ENCODE measurements at places on chromosomes 16 and 17.
A peak's percentile ranks its signal among the peaks of the same experiment; 100 is the strongest.

DNA sequence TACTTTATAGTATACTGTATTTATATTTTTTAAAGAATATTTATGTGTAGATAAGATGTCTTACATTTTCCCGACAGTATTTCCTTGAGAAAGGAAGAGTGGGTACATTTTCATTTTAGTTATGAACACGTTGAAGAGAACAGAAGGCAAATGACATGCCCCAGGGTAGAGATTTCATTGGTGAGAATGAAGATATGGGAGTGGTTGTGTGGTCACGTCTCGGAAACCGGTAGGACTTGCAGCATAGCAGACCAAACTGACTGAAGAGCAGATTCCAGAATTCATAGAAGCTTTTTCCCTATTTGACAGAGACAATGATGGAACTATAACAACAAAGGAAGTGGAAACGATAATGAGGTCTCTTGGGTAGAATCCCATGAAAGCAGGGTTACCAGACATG, 71.7 kb downstream of the KCNJ2 start:
- DNase-seq, result no peak

GRCh38 chr17:33929181-33929724, 325.8 kb upstream of the CCL2 start:
- no peak for DNase-seq

DNA sequence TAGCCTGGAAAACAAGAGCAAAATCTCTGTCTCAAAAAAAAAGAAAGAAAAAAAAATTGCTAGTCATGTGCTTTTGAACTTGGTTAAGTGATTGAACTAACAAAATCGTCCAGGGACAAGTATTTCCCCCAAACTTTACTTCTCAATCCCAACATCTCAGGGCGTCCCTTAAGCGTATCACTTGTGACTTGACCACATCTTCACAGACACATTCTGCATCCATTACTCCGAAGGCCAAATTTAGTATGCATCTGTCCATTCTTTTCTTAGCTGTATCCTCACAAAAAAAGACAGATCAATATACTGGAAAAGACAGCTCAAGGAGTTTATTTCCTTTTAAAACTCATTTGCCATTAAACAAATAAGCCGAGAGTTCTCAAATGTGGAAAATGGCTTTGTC, 5.9 kb upstream of the JPT1 start:
- no peak for DNase-seq

DNA sequence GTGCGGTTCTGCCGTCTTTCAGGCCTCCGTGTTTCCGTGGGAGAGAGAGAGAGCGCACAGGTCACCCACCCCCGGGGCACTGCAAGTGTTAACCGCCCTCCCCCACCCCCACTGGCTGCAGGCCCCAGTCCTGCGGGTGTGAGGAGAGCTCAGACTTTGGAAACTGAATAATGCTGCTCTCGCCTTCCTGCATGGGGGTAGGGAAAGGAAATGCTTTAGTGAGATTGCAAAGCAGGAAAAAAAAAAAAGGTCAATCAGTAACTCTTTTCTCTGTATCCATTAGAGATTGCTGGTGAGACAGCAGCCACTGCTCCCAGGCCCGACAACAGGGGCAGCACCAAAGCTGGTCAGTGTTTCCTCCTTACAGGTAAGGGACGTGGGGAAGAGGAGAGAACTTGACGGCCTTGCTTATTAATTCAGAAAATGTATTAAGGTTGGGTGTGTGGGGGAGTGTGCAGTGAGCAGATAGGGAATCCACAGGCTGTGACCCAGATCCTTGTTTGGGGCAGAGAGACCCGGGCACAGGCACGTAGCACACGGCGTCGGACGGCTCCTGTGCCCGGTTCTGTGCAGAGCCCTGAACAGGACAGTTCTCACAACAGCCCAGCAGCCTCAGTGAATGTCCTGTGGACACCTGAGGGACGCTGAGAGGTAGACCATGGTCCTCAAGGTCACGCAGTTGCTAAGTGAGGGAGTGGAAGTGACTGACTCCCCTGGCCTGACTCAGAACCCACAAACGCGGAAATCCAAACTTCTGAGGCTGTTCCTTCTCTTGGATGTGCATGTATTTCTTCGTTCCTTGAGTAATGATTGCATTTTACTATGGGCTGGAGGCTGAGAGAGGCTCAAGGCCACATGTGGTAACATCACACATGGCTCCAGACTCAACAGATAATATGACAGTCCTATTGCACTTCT, 156.5 kb downstream of the FOXL1 start:
- no peak for DNase-seq

- peak; percentile 90 for DNase-seq
These were observed 29.0 kb downstream of the KATNB1 start for GRCh38 chr16:57764341-57765159.

GRCh38 chr17:43958748-43959352, 5.1 kb upstream of the PYY start:
- no peak for DNase-seq

DNA sequence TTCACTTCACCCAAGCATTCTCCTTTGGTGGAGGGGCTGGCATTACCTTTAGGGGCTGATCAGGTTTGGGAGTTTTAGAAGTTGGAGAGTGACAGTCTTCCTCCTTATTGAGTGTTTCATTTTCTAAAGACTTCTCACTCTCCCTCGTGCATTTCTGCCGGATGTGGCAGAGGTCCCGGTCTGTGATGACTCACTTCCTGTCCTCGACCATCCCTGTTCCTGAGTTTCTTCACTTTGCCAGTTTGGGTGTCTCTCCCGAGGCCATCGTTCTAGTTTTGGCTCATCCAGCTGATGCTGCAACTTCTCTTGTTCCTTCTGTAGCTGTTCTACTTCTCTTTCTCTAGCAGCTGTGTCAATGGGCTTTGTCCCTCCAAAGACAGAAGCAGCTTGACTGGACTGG, 104.3 kb downstream of the PHKB start:
- DNase-seq, result peak; percentile 44

- DNase-seq, result no peak
These were observed 236.4 kb downstream of the MAP2K6 start for GRCh38 chr17:69650881-69651280.

GRCh38 chr17:13995856-13996271, 73.4 kb upstream of the COX10 start:
- no peak for DNase-seq

GRCh38 chr16:1746693-1747195, 24.6 kb downstream of the NME3 start:
- peak; percentile 18 for DNase-seq

DNA sequence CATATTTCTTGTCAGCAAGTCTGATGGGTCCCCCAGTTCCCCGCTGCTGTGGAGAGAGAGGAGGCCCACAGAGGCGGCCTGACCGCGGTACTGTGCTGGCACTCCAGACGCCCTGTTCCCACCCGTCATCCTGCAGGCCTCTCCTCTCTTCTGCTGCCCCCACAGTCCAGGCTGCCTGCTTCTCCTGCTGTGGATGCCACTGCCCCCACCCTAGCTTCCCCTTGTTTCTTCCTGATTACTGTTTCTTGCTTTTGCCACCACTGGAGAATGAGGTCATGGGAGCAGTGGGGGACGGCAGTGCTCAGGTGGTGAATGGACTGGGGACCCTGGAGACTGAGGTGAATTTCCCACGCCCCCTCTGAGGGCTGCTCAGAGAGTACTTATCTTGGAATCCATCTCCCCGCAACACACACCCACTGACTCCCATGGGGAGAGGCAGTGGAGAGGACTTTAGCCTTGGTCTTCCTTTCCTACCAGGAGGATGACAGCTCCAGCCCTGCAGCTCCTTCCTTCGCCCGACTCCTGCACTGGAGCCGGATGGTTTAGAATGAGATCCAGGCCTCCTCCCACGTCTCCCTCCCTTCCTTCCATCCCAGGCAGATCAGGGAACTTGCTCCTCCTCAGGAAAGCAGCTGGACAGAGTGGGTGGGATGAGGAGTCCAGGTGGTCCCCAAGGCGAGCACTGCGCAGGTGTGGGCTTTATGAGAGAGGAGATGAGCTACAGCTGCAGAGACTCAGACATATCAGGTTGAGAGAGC, 60.4 kb downstream of the PLXDC1 start:
- DNase-seq, result no peak

GRCh38 chr16:74603848-74604247, 3.1 kb downstream of the GLG1 start:
- DNase-seq, result no peak

DNA sequence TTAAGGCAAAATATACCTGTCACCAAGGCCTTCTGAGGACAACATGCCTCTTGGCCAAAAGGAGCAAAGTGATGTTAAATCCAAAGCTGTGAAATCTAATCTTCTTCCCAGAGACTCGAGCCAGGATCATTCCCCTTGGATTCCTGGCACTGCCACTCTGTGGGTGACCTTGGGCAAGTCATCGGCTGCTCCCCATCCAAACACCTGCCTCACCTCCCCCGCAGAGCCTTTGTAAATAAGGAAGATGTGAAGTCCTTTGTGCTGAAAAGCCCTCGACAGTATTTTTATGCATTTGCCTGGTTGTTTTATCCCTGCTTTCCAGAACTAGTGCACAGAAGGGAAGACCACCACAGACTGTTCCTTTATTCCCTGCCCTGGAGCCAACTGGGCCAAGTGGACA, 5.4 kb upstream of the CEP295NL start:
- no peak for DNase-seq

GRCh38 chr17:48113201-48113676, 5.7 kb downstream of the SNX11 start:
- no peak for DNase-seq

- DNase-seq, result no peak
These were observed 10.2 kb upstream of the MPP2 start for GRCh38 chr17:43917348-43918025.

DNA sequence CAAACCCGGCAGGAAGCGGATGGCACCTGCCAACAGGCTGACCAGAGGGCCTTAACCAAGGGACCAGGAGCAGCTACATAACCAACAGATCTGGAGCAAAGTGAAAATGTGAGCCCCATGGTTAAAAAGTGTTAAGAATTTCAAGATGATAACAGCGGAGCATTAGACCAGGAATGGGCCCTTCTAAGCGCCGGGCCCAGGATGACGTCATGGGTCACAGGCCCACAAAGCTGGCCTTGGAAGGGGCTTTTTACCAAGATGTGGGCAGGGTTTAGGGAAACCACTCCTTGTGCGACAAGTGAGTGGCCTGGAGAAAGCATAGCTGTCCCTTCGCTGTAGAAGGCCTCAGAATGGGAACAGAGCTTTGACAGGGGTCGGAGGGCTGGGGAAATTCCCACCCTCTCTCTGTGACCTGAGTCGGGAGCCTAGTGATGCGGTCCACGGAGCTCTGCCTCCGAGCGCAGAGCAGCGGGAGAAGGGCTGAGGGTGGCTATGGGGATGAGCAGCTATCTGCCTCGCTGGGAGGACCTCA, 84.4 kb upstream of the RPL38 start:
- DNase-seq, result no peak

- DNase-seq, result no peak
These were observed 29.4 kb upstream of the CACNG5 start for GRCh38 chr17:66805567-66805966.

DNA sequence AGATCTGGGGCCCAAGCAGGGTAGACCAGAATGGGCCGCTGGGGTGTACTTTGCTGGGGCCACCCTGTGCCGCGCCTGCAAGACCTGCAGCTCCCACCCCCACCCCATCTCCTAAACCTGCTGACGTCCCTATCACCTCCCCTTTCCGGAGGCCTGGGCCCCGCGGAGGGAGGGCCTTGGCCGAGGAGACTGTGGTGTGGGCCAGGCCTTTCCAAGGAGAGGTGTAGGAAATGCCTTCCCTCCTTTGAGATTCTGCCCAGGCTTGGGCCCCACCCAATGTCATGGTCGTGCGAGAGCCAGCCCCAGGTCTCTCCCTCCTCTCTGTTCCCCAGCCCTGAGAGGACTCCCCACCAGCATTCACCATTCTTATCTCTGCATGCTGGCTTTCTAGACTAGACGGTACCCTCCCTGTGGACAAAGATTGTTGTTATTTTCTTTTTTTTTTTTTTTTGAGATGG, 3.9 kb upstream of the WFIKKN2 start:
- no peak for DNase-seq

DNA sequence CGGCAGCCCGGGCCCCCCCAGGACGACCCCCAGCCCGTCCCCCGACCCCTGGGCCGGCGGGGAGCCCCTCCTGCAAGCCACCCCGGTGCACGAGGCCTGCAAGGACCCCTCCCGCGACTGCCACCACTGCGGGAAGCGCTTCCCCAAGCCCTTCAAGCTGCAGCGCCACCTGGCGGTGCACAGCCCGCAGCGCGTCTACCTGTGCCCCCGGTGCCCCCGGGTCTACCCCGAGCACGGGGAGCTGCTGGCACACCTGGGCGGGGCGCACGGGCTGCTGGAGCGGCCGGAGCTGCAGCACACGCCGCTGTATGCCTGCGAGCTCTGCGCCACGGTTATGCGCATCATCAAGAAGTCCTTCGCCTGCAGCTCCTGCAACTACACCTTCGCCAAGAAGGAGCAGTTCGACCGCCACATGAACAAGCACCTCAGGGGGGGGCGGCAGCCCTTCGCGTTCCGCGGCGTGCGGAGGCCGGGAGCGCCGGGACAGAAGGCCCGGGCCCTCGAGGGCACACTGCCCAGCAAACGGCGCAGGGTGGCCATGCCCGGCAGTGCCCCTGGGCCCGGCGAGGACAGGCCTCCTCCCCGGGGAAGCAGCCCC, 15.6 kb upstream of the ZFPM1 start:
- DNase-seq, result no peak

DNA sequence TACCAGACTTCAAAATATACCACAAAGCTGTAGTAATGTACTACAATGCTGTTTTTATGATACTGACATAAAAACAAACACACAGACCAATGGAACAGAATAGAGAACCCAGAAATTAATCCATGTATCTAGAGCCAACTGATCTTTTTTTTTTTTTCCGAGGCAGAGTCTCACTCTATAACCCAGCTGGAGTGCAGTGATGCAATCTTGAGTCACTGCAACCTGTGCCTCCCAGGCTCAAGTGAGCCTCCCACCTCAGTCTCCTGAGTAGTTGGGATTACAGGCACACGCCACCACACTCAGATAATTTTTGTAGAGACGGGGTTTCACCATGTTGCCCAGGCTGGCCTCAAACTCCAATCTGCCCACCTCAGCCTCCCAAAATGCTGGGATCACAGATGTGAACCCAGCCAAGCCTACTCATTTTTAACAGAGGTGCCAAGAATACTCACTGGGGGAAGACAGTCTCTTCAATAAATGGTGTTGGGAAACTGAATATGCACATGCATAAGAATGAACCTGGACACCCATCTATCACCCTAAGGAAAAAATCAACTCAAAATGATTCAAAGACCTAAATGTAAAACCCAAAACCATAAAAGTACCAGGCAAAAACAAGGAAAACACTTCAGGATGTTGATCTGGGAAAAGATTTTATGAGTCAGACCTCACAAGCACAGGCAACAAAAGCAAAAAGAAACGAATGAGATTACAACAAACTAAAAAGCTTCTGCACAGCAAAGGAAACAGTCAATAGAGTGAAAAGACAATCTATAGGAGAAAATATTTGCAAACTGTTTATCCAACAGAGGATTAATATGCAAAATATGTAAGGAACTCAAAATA, 63.1 kb downstream of the STX8 start:
- DNase-seq, result peak; percentile 83

DNA sequence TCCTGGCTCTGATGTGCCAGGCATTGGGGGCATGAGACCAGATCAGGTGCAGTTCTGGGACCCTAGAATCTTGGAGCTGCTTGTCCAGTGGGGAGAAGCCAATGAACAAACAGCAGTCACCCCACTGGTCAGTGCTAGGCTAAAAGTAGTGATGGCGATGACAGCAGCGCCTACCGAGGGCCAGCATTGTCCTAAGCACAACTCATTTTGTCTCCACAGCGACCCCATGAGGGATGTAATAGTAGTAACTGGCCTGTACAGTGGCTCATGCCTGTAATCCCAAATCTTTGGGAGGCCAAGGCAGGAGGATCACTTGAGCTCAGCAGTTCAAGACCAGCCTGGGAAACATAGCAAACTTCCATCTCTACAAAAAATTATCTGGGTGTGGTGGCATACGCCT, 6.2 kb downstream of the SMCR8 start:
- no peak for DNase-seq

- DNase-seq, result no peak
These were observed 66.2 kb upstream of the TRAP1 start for GRCh38 chr16:3783516-3783915.
